Activated CD4-positive, alpha-beta T cell treated with anti-CD3 and anti-CD28 coated beads, Interleukin-2, amount 50 U/mL, for 1 hour (primary cell): ENCODE measurements at places on chromosomes 5 and 9.

- DNase-seq = no peak
Measured at GRCh38 chr5:80177236-80177635, 78.6 kb downstream of the SERINC5 start.

GRCh38 chr5:80592105-80592504 lies 22.0 kb upstream of the ANKRD34B start:
- DNase-seq = no peak

DNA sequence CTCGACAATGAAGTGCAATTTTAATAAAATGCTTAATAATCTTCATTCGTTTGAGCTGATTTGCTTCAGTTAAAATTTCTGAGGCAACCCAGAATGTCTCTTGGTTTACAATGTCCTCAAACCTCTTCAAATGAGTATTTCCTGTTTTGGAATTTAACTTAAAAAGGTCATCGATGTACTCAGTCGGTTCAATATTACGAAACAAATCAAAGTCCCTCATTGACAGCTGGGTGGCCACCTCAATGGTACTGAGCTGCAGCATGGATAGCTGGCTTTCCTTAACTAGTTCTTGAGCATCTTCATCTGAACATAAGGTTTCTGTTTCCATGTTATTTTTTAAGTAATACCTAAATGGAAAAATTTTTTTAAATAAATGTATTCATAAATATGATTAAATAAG lies 173.3 kb downstream of the RAPGEF6 start:
- no peak for DNase-seq

- no peak for DNase-seq
Measured at GRCh38 chr5:14008819-14009311, 64.4 kb upstream of the DNAH5 start.

DNA sequence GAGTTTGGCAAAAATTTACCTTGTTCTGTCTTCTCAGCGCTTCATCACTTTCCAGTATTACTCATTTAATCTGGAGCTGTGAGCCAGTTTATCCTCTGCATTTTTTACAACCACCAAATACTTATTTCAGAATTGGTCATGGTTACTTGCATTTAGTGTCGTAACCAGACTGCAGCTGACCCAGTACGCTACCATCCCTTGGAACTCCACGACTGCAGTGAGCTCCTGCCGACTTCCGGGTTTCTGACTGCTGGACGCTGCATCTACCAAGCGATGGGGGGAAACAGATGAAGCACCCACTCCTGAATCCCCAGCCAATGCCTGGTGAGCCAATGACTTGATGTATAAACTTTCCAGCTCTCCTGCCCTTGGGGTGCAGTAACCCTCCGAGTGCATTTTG lies 174.4 kb upstream of the PRLR start:
- DNase-seq = no peak

- no peak for DNase-seq
Measured at GRCh38 chr5:156615901-156616300, 234.2 kb upstream of the PPP1R2B start.
